ENCODE measurements at places on chromosomes 11 and 22.

DNA sequence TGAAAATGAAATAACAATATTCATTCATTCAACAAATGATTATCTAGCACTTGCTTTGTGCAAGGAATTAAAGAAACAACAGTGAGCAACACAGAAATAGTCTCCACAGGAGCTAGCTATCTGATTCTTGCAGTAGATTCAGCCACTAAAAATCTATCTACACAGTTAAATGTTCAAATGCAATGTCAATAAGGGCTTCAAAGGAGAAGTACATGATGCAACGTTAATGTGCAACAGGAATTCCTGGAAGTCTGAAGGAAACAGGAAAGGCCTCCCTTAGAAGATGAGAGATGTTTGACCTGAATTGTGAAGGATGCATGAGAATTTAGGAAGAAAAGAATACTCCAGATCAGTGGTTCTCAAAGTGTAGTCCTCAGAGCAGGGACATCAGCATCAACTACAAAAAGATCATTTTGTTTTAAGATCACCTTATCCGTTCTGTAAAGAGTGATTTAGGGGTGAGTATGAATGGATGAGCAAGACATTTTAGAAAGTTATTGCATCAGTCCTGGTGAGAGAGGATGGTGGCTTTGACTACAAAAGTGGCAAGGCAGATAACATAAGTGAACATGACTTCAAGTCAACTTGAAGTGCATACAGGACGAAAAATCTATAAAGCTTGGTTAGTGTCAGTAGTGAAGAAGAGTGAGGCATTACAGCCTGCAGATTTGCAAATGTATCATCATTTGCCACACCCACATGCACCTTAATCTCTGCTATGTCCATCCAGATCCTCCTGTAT is 96.0 kb downstream of the ETS1 start:
- no peak for DNase-seq

DNA sequence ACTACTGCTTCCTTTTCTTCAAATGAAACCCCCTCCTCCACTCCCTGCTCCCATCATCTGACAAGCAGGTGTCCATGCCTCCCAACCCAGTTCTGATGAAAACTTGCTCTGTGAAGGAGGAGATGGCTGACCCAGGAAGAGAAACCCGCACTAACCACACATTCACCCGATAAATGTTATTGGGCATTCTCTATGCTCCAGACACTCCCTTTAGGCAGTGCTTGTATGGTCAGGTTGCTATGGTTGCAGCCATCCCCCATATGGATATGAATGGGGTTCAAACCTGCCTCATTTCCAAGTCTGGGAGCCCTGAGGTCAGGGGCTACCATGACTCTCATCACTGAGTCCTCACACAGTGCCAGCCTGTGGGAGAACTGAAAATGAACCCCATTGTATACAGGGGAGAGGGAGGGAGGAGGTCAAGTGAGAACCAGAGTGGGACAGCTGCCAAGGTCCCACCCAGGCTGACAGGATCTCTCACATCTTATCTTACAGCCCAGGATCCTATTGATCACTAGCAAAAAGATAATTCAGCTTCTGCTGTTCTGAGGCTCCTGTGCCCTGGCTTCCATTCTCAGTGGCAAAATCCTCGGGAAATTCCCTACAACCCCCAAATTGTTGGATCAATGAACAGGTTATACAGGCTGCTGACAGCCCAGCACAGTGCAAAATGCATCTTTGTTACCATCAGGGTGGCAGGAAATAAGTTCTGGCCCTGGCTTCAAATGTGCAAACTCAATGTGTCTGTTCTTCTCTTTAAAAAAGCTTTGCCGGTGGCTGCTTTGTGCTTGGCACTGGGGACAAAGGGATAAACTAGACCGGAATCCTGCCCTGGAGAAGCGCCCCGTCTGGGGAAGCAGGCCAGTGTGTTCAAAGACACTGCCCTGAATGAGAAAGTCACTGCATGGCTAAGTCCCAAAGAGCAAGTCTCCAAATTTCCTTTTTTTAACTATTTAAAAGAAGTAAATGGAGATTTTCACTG is 22.7 kb upstream of the ACER3 start:
- no peak for DNase-seq

DNA sequence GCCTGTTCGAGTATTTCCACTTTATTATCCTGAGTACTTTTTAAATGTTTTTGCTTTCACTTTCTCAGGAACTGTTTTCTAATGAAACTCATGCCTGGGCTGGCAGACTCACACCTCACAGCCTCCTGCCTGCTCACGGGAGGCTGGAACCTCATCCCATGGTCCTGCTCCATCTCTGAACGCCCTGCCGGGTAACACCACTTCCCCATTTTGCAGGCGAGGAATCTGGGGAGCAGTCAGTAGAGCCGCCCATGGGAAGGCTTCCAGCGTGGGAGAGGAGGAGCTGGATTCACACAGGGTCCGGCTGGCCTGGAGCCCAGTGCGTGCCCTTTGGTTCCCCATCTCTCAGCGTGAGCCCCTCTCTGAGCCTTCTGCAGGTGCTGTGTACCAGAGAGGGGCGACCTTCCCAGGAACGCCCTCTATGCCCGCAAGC is 53.6 kb downstream of the SCUBE1 start:
- no peak for DNase-seq

DNA sequence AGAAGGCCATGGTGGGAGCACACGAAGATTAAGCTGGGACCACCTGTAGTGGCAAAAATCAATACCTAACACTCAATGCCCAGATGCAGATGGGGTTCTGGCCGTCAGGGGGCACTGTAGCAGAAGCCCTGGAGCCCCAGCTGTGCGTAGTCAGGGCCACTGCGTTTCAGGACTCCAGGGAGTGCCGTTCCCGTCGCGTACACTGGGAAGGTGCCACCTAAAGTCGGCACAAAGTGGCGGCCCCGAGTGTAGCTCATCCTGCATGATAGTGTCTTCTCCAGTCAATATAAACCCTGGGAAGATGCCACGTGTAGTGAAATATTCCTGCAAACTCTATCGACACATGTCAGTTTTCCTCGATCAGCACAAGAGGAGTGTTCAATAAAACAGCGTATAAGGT is 123.8 kb upstream of the NTM start:
- no peak for DNase-seq

DNA sequence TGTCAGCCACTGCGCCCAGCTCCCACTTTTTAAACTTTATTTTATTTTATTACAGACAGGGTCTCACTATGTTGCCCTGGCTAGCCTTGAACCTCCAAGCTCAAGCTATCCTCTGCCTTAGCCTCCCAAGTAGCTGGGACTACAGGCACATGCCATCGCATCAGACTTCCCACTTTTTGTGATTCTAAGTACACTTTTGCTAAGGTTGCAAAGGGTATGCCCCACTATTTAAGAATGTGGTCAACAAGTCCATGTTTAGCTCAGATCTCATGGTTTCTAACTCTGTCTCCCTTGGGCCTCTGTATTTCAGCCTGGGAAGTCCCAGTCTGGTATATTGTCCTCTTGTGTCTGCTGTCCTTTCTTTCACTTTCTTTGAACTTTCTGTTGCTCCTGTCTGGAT is 35.3 kb downstream of the EXPH5 start:
- no peak for DNase-seq

GRCh38 chr11:80103142-80103859 is 662.5 kb upstream of the TENM4 start:
- no peak for DNase-seq

DNA sequence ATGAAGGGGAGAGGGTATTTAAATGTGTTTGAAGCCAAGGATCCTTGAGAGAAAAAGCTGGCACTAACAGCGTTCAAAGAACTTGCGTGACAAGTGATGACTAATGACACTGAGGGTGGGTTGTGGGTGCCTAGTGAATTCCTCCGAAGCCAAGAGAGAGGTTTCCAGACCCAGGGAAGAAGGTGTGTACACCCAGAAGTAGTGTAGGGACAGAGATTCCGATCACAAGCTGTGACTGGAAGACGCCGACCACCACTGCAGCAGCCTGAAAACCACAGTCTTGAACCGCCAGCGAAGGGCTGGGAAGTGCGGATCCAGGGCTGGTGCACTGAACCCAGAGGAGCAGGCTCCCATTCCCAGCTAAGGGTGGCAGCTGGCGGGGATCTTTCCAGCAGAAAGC is 9.5 kb downstream of the PPARA start:
- no peak for DNase-seq

DNA sequence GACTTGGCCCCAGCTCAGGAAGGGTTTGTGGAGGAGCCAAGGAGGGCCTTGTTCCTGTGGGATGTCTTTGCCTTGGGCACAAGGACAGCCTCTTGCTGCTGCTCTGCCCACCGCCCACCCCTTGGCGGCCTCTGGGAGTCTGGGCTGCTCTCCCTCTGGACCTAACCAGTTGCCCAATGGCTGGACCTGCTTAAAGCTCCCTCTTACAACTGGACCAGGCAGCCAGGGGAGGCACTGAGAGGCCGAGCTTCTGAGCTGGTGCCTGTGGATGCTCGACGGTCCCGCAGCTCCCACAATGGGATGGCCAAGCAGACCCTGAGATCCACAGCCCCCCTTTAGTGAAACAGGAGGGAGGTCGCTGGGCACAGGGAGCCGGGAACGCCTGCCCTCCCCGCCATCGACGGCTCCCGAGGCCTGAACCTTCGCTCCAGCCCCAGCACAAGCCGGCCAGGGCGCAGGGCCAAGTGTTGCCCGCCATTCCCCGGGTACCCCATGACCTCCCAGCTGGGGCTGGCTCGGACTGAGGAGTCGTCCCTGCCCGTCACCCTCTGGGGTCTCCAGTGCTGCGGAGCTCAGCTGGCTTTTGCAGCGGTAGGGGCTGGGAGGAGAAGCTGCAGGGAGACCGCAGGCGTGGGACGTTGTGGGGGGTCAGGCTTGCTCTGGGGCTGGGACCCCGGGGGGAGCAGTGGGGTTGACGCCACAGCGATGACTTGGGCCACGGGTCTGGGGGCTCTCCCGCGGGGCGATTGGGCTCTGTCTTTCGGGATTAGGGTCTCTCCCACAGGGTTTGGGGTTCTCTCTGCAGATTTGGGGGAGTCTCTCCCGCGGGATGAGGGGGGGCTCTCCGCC is 584 bp upstream of the GAL start:
- DNase-seq: no peak

GRCh38 chr11:36328966-36329673 is 33.0 kb downstream of the PRR5L start:
- no peak for DNase-seq

GRCh38 chr11:78564490-78565467 is 9.9 kb downstream of the NARS2 start:
- no peak for DNase-seq

GRCh38 chr22:36218648-36219193 is 17.1 kb upstream of the APOL4 start:
- DNase-seq: no peak

DNA sequence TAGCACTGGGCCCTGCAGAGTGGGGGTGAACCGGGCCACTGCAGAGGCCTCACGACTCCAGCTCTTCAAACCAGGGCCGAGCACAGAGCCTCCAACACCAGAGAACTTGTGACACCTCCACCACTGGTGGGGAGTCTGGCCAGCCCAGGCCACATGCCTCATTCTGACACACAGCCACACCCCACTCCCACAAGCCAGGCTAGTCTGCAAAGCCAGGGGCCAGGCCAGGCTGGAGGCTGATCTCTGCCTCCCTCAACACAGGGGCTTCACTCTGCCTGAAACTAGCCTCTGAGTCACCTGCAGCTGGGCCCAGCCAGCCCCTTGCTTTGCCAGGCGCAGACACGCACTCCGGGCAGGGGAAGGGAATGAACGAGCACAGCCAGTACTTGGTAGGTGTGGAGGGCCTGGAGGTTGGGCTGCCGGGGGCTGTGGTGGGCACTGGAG is 102.9 kb downstream of the MED15 start:
- DNase-seq: no peak

- DNase-seq: no peak
Measured at GRCh38 chr11:125350206-125351032, 145.6 kb downstream of the FEZ1 start.

GRCh38 chr11:60367009-60367408 is 11.3 kb upstream of the MS4A7 start:
- DNase-seq: no peak

GRCh38 chr22:49638001-49638400 is 189.7 kb downstream of the BRD1 start:
- no peak for DNase-seq

GRCh38 chr22:38921120-38921519 is 36.3 kb upstream of the APOBEC3A start:
- no peak for DNase-seq

- no peak for DNase-seq
Measured at GRCh38 chr11:42552786-42553185, 759.0 kb upstream of the API5 start.

- no peak for DNase-seq
Measured at GRCh38 chr11:70242885-70243284, 27.6 kb upstream of the PPFIA1 start.

- peak; percentile 39 for DNase-seq
Measured at GRCh38 chr22:22593964-22594656, 35.0 kb upstream of the PRAME start.

DNA sequence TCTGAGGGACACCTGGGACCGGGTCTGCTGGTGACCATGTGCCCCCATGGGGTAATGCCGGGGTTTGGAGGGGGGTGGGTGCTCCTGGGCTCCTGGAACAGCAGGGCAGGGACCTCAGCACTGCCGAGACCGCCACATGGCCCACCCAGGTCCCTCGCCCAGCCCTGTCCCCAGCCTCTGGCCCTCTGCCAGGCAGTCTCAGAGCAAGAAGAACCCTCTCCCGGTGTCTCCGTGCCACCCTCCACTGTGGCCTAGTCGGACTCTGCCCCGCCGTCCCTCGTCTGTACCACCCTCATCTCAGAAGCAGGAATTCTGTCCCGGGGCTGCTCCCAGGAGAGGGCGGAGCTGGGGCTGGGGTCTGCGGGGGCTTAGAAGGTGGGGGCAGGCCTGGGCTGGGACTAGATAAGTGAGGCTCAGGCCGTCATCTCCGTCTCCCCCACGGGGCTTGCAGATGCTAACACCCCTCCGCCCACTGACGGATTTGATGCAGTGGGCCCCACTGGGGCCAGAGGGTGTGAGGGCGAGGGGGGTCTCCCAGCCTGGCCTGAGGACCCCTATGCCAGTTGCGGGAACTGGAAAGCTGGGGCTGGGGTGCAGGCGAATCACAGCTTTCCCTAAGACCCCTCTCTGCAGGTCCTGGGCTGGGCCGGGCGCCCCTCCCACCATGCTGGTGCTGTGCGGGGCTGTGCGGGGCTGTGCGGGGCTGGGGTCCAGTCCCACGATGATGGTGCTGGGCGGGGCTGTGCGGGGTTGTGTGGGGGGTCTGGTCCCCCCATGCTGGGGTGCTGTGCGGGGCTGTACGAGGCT is 1.1 kb downstream of the MUC5AC start:
- peak; percentile 13 for DNase-seq

- DNase-seq: no peak
Measured at GRCh38 chr11:3893311-3893710, 37.8 kb downstream of the STIM1 start.

Measured in femur (tissue), 1 donor.